CD4-positive, alpha-beta T cell treated with Interleukin-4 for 4 hours (primary cell): ENCODE measurements at places on chromosomes 2 and 18.

- no peak for DNase-seq
These were observed 82.1 kb upstream of the REV1 start for GRCh38 chr2:99571954-99572353.

DNA sequence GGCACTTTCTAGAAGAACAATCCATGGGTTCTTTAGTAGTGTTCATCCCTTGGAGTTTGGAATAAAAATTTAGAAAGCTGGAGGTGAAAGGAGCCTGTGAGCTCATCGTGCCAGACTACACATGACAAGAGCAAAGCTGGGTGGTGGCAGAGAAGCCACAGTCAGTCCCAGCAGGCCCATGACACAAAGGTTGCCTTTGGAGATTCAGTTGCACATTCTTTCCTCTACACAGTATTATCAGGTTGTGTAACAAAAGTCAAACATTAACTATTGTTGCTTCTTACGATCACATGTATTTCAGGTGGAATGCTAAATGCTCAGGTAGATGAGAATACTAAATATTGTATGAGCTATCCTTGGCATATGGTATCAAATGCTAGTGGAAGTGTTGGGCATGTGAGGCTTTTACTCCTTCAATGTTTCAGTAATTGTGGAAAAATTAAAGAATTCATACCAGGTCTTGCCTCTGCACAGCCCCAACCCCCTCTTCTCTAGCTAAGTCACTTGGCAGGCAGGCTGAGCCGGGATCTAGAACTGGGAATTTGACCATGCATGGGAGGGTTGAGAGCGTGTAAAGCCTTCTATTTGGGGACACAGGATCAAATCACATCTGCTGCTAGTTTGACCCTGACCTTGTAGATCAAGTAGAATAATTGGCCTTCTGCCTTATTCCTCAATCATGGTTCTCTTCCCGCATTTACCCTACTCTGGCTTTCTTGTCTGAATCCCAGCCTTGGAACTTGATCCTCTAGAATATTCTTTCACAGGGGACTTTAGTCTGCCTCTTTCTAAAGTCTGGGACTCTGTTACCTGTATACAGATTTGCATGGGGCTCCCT is 230.9 kb downstream of the GCA start:
- no peak for DNase-seq

GRCh38 chr2:97673182-97673914 is 3.8 kb downstream of the C2orf92 start:
- no peak for DNase-seq

- no peak for DNase-seq
These were observed 89.6 kb downstream of the METTL8 start for GRCh38 chr2:171344182-171344581.

GRCh38 chr2:46549166-46549844 is 69.9 kb downstream of the TMEM247 start:
- no peak for DNase-seq

- DNase-seq: no peak
These were observed 43.6 kb downstream of the SF3B1 start for GRCh38 chr2:197391220-197391717.

DNA sequence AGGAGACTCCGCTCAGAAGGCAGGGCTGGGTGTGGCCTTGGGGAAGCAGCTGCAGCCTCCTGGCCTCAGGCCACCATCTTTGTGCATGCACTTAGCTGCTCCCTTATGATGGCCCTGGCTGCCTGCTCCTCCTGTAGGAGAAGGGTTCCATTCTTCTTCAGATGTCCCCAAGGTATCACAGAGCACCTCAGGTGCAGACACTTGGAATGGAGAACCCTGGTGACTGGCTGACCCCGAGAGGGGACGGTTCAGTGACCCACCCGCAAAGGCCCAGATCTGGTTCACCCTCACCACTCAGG is 9.6 kb downstream of the GPAT2 start:
- no peak for DNase-seq

DNA sequence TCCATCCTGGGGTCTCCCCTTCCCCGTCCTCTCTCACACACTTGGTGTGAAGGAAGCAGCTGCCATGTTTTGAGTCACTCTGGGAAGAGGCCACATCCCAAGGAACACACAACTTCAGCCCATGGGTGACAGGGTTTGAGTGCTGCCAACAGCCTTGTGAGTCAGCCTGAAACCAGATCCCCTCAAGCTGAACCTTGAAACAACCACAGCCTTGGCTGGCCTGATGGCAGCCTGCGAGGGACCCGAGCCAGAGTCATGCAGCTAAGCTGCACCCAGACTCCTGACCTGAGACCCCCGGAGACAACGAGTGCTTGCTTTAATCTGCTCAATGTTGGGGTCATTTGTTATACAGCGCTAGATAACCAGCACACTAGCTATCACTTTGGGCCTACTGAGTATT is 19.3 kb upstream of the MC2R start:
- no peak for DNase-seq

- no peak for DNase-seq
These were observed 22.7 kb upstream of the ETAA1 start for GRCh38 chr2:67374481-67374880.

DNA sequence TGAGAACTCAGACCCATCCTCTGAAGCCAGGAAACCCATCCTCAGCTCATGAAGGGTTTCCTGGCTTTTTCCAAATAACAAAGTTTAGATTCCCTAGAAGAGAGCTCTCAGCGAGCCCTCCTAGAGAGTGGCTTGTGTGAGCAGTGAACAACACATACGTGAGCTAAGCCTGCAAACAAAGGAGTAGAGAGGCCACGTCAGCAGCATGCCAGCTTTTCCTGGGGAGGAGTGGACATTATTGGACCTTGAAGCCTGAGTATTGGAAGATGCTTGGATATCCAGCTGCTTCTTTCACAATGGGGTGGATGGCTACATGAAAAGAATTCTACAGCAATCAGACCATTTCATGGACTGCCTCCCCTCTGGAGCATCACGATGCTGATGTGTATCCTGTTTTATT is 21.1 kb downstream of the KIF5C start:
- DNase-seq: no peak

DNA sequence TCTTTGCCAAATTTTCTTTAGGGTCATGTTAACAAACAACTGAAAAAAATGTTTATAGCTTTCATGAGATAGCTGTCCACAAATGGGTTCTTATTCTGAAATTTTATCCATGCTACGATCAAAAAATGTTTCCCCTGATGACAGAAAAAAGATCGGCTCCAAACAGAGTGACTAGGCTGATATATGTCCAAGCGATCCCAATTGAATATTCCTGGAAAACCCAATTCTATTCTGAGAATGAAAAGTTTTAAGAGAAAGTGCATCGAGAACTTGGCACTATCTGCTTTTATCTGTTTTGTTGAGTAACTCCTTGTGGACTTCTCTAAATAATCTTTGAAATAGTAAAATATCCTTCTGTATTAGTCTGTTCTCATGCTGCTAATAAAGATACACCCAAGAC is 19.1 kb downstream of the KCNE4 start:
- DNase-seq: no peak

DNA sequence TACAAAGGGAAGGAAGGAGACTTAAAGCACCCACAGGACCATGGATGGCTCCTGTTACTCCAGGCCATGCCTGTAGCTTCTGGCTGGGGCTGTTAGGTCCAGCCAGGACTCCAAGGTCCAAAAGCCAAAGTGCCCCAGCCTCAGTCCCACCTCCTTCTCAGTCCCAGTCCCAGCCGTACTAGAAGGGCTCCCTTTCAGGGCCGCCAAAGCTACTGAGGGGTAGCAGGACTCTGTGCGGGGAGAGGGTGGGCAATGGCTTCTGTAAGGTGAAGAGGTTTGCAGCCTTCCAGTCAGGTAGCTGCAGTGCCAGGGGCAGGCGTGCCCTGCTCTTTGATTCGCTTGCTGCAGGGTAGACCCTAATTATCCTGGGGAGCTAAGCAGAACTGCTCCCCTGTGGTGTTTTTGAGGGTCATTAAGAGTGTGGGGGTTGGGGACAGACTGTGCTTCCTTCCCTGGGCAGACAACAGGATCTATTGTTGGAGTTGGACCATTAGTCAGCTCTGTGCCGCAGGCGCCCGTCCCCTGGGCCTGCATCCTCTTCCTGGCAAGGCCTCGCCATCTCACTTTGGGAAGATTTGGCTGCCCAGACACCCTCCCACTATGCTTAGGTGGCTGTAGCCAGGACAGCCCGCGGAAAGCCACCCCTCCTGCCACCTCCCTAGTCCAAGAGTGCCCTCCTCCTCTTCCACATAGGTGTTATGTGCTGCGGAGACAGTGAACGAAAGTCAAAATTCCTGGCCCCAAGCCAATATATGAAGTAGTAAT is 118.8 kb downstream of the ZBTB7C start:
- DNase-seq: no peak

- no peak for DNase-seq
These were observed 50.8 kb upstream of the RASGRP3 start for GRCh38 chr2:33425586-33426031.

- DNase-seq: no peak
These were observed 74.8 kb upstream of the BCL2L11 start for GRCh38 chr2:111045771-111046444.

DNA sequence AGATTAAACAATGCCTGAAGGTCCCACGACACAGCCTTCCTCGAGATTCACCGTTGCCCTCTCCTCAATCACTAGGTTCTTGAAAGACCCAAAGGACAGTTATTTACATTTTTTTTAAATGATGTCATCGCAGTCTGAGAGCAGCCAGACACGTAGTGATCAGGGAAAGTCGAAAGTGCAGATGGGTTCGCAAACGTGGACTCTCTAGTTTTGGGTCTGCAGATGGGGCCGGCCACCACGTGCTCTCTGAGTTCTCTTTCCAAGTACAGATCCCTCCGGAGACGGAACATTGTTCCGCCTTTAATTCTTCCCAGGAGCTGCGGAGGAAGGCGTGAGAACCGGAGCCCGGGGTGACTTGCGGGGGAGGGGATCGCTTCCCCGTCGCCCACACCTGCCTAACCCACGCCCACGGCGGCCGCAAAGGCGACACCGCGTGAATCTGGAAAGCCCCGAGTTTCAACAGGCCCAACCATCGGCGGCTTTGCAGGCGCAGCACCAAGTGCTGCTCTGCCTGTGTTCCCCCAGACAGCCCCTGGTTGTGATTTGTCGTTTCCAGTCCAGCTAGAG is 54.3 kb downstream of the PKDCC start:
- peak; percentile 96 for DNase-seq

- DNase-seq: no peak
These were observed 80.0 kb upstream of the TMEM200C start for GRCh38 chr18:5975111-5976002.

GRCh38 chr2:163834221-163834620 is 98.4 kb upstream of the FIGN start:
- DNase-seq: no peak

DNA sequence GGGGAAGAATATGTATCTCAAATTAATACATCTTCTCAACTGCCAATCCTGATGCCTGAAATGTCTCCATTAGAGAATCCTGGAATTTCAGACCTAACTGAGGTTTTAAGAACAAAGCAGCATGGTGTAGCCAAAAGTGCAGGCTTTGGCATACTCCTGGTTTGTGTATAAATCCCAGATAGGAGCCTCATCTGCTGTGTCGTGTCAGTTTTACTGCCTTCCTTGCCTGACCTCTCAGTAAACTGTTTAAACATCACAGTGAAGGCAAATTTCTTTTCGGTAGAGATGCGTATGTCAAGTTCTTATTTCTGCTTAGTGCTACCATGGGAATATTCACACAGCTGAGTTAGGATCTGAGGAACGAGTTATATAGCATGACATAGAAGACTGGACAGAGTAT is 7.3 kb downstream of the SCG2 start:
- DNase-seq: no peak

GRCh38 chr2:198279026-198279425 is 474.6 kb downstream of the PLCL1 start:
- no peak for DNase-seq

- DNase-seq: no peak
These were observed 173.8 kb upstream of the SIX3 start for GRCh38 chr2:44767691-44768090.

DNA sequence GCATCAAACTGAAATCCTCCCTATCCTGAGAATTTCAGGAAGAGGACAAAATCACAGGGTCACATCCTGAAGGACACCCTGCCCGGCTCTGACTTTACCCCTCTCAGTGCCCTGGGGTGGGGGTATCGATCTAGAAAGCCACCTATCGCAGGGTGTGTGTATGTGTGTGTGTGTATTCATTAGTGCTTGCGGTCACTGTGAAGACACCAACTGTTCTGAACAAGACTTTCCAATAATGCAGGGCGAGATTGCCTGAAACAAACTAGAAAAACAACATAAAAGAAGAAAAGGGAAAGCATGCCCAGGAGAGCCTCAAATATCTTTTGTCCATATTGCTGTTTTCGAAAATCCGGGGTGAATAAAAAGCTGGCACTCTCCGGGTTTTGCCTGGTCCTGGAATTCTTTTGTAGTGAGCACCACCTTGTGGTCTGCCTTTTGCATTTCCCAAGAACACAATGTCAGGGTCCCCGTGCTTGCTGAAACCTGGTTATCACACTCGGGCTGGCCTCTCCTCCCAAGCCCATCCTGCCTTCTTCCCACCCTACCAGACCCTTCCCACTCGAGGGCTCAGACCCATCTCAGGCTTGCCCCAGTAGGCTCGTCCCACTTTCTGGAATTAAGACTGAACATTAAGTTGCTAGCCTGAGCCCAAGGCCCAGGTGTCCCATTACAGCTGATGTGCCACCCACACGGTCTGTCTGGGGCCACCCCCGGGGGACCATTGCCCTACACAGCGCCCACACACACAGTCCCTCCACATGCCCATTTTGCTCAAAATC is 25.0 kb upstream of the COPS8 start:
- peak; percentile 3 for DNase-seq

DNA sequence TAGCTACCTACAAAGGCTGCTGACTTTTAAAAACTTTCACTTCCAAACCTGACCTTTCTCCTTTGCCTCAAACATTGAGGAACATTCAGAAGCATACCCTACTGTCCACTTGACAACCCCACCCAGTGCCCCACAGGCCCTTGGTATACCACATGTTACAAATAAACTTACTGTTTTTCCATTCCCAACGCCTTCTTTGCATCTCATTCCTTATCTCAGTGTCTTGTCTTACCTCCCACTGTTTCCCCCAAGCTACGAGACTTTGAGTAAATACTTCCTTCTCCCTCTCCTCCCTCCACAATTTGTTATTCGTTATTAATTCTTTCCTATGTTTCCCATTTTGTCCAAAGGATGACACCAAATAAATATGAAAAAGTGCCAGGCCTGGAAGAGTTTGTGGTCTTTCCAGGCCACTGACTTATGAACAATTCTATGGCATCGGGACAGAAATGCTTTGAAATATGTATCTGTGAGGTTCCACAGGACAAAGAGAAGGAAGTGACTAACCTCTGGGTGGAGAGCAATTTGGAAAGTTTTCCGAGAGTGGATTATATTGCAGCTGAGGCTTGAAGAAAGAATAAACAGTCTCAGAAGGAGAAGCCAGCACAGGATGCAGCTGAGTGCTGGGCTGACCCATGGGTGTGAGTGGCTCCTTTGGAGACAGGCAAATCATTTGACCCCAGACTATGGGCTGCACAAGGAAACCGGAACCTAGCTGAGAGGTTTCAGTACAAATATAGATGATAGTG is 409.0 kb downstream of the LPIN1 start:
- no peak for DNase-seq

DNA sequence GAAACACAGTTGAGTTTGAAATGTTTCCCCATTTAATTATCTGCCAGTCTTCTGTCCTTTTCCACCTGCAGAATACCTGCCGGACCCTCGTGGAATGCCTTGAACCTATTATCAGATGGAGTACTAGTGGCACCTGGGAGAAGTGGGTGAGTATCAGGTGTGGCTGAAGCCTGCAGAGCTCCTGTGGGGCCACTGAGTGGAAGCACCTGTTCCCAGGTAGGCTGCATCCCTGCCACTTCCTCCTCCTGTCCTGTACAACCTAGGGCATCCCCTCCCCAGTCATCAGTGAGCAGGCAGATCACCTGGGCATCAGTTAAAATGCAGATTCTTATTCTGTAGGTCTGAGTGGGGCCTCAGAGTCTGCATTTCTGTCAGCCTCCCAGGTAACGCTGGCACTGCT is 80.8 kb upstream of the BZW1 start:
- DNase-seq: no peak

- no peak for DNase-seq
These were observed 2.8 kb downstream of the ETAA1 start for GRCh38 chr2:67399831-67400489.
